ENCODE measurements at places on chromosomes 1 and 21.
A peak's percentile ranks its signal among the peaks of the same experiment; 100 is the strongest.

DNA sequence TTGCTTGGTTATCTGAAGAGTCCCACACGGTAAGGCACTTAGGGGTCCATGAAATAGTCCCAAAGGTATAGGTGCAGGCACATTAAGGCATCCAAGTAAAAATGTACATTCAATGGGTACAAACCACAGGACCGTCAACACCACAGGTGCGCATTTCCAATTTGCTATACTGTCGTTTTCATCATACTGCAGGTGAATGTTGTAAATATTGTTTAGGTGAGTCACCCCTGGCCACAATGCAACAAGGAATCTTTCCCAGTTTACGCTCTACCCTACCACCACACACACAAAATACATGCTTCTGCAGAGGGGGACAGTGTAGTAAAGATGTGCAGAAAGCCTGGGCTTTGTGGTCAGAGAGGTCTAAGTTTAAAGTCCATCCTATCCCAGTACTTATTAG is 13.7 kb downstream of the CADM3 start:
- DNase-seq, result no peak

DNA sequence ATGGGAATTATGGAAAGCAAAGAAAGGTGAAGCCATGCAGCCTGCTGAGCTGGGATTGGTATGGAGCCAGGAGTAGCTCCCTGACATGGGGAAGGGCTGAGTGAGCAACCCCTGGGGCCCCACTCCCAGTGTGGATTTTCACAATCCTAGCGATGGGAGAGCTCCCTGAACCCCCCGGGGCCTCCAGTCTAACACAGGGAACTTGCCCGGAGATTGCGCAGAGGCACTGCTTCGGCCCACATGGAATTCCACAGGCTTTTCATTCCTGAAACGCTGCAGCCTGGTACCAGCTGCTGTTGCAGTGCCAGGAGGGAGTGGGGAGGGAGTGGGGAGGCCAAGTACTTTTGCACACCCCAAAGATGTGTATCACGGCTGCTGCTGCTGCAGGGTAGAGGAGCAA is 110.4 kb upstream of the C21orf91 start:
- no peak for DNase-seq

- DNase-seq, result no peak
Observed at GRCh38 chr1:29543586-29543985, 307.3 kb downstream of the PTPRU start.

GRCh38 chr1:180571832-180572636 is 13.3 kb downstream of the OVAAL start:
- no peak for DNase-seq

DNA sequence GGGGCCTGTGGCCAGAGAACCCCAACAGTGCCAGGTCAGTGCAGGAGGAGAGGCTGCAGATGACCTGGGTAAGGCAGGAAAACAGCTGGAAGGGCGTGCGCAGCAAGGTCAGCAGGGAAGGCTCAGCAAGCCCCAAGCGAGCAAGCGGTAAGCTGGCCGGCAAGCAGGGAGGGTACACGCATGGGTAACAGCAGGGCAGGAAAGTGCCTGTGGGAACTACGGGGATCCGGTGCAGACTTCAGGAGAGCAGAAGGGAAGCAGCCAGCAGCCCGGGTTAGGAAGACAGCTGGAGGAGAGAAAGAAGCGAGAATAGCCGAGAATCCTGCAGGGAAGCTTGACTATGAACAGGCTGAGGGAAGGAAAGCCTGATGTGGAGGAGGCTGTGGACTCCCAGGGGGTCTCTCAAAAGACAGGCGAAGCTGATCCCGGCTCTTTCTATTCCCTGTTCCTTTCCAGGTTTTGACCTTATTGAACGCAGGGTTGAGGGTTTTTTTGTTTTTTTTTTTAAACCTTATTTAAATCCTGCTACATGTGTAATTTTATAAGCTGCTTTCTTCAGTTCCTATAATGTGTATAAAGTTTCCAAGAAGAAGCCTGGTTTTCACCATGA is 20.9 kb downstream of the UMODL1 start:
- no peak for DNase-seq

- peak; percentile 59 for DNase-seq
Observed at GRCh38 chr1:62439652-62440371, 3.0 kb downstream of the USP1 start.

DNA sequence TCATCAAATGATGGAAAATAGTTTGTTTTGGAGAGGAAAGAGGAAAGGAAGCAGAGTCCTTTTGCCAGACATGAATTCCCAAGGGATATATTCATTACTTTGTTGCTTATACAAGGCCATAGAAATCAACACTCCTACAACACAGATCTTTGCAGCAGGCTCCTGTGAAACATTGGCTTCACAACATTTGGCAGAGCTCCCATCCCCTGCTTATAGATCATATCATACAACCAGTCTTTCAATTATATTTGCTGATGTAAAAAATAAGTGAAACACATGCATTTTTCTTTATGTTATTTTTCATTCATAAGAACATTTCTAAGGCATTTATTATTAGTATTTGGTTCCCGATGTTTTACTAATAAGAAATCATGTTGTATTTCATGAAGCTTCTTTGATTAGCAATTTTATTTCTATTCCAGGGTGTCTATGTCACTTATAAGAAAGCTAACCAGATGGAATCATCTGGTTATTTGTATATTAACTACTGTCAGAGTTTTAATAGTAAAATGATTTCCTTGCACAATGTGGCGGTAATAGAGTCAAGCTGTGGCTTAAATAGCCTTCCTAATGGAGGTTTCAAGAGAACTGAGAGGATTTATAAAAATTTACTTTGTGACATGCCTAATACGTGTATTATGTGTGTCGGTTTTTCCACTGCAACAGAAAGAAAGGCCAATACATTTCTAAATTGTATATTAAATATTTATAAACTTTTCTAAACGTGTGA is 470.3 kb upstream of the NCAM2 start:
- no peak for DNase-seq

DNA sequence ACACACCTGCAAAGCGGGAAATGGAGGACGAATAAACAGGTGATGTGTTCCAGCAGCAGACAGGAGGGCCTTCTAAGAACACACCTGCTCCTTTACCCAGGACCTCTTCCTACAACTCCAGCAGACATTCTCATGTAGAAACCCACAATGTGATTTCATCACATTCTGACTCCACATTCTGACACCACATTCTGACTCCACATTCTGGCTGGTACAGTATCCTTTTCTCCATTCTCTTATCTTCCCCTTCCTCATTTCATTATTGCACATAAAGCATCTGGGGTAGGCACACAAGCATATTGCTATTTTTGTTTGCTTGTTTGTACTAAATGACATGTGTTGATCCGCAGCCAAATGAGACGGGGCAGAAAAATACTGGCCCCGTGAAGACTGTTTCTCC is 3.6 kb upstream of the ZNF124 start:
- DNase-seq, result peak; percentile 39

GRCh38 chr21:43893536-43894205 is 28.6 kb downstream of the AGPAT3 start:
- DNase-seq, result peak; percentile 56

DNA sequence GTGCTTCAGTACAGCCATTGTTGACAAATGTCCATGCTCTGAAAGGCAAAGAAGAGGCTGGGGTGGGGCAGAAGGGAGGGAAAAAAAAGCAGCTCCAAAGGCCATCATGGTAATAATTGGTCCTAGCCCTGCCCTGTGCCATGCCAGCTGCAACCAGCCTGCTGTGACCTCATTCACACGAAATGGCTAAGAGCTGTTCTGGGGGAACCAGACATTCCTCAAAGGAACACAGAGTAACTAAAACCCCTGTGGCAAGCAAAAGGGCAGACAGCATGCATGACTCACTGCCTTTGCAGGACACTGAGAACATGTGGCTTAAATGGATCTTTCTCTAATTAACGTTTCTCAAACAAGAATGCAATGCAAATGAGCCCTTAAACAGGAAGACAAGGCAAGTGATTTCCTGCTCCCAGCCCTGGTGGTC is 42.3 kb downstream of the STYXL2 start:
- DNase-seq, result no peak

GRCh38 chr1:237269938-237270337 is 228.0 kb downstream of the RYR2 start:
- no peak for DNase-seq

GRCh38 chr1:185373813-185374529 is 56.9 kb upstream of the IVNS1ABP start:
- no peak for DNase-seq

GRCh38 chr1:109613361-109614147 is 5.9 kb downstream of the GNAT2 start:
- DNase-seq, result no peak

- no peak for DNase-seq
Observed at GRCh38 chr1:170196490-170197236, 50.9 kb downstream of the NTMT2 start.

DNA sequence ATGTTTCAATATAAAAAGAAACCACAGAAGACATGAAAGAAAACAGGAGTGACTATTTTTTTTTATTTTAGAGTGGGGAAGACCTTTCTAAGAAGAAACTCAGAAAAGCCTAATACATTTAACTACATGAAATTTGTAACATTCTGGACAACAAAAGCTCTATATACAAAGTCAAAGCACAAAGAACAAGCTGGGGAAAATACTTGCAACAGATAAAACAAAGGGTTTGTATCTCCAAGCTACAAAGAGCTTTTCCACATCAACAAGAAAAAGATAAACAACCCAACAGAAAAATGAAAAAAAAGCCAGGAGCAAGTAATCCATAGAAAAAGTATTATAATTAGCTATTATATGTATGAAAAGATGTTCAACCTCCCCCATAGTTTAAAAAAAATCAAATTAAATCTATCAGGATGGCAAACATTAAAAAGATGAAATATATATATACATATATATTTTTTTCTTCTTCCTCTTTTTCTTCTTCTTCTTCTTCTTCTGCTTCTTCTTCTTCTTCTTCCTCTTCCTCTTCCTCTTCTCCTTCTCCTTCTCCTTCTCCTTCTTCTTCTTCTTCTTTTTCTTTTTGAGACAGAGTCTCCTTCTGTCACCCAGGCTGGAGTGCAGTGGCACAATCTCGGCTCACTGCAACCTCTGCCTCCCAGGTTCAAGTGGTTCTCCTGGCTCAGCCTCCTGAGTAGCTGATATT is 49.1 kb upstream of the EPS8L3 start:
- DNase-seq, result no peak

- no peak for DNase-seq
Observed at GRCh38 chr1:35449334-35450008, 107.7 kb downstream of the KIAA0319L start.

DNA sequence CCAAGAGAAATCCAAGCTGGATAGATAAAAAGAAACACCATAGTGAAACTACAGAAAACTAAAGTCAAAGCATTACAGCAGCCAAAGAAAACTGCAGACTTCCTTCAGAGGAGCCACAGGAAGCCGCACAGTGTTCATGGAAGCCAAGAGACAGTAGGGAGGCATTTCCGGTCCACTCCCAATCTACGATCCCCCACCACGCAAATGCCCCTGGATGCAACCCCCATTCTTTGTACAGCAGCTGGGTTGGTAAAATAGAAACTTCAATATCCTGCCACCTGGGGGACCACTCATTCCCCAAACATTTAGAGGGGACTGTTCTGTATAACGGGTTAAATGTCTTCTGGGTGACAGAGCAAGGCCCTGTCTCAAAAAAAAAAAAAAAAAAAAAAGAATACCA is 43.9 kb upstream of the TSPEAR start:
- DNase-seq, result peak; percentile 11

- no peak for DNase-seq
Observed at GRCh38 chr1:156498432-156499193, 2.0 kb downstream of the MEF2D start.

- no peak for DNase-seq
Observed at GRCh38 chr1:35555601-35556477, 1.4 kb downstream of the KIAA0319L start.

GRCh38 chr1:67162954-67163353 is 3.3 kb upstream of the IL23R start:
- peak; percentile 38 for DNase-seq
